GM13977 (cell line): ENCODE measurements at places on chromosomes 2 and 18.

DNA sequence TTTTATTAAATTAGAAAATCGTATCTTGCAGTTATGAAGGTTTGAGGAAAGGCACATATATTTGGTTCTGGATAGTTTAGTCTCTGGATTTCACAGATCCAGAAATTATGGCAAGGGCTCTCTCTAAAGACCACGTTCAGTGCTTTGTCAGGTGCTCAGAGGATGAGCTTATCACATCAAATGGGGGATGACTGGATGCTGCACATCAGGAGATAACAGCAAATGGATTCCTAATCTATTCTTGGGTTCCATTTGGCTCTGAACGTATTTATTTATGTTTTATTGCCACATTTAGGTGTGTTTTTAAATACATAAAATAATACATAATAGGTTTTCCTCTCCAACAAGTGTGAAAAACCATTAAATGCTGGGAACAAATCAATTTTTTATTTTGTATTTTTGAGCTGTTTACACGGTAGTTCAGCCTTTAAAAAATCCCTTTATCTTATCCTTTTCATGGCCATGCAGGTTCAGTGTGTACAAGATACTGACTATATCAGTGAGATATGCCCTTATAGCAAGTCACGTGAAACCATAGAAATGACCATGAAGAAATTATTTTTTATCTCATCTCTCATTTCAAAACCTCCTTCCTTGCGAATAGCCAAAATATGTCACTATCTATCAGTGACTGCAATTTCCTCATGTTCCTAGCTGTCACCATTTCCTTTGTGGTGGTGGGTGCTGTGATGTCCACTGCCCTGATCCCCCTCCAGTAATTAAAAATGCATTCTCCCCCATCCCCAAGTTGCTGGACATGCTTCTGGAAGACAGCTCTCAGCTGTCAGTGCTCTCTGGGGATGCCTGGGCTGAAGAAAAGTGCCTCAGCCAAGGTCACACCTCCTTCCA is 25.9 kb upstream of the CXCR4 start:
- DNase-seq: no peak

DNA sequence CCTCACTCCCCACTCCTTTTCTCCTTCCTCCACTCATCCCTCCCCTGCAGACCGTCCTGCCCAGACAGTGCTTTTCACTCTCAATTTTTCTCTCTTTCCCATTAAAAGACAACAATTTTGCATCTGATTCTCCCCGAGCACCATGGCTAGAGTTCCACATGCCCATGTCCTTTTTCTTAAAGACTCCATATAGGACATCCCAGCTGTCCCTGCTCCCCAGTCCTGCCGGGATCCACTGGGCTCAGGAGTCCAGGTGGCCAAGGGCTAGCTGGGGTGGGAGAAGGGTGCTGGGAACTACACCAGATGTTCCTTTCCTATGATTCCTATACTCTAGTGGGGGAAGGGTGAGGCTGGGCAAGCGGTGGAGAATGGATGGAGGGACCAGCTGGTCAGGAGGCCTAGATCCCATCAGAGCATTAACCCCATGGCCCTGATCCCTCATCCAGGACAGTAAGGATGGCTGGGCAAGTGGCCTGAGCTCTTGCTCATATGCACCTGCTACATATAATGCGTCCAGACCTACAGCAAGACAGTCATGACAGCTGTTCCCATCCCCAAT is 52.8 kb upstream of the RMDN2 start:
- DNase-seq: no peak

DNA sequence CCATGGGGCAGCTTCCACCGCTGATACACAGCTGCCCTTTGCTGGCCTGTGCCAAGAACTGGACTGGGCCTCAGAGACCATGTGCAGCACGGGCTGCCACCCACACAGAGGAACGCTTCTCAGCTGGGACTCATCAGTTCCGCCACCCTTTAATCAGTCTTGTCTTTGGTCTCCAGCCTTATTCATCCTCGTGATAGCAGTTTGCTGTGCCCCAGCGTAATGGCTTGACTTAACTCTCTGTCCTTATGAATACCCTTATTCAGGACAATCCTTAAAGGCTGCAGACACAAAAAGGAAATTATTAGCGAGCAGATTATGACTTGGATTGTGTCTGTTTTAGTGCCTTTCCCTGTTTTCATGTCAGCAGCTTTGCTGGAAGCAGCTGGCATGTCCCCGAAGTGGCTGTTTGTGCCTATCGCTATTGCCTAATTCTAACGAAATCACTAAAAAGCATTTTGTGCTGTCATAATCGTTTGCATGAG is 108.9 kb upstream of the DAPL1 start:
- DNase-seq: no peak

DNA sequence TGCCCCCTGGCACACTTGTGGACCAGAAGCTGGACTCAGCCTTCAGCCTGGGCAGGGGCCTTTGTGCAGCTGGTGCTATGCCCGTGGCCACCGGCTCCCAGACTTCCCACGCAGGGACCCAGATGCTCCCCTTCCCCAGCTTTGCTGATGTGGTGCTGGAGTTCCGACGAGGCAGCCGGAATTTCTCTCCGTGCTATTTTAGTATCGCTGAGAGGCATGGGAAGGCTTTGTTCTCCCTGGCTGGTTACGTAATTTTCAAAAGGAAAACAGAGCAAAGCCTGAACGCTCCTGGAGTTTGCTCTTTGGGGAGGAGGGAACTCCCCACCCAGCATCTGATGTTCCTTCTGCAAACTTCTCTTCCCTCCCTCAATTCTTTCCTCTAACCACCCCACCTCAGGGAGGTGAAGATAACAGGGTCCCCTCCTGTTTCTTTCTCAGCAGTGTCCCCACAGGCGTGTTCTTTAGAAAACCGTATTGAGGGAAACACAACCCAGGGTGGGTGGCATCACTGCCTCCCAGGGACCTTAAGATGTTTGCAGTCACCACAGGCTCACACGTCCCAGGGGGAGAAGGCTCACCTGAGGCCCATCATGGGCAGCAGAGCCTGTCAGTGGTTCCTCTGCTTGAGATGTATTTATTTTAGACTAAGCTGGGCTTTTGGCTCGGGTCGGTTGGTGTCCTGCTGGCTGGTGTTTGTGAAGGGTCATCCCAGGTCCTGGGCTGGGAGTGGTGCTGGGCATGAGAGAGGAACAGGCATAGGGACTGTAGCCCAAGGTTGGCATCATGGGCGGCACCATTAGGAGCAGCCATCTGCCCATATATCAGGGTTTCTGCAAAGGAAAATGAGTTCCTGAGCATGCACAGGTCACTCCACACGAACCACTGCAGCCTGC is 95.0 kb downstream of the MAPK4 start:
- no peak for DNase-seq
